ENCODE measurements at places on chromosomes 11 and 22. TPM values are rescaled to one million over a fixed set of nuclear protein-coding genes. Genes with fewer than 3 reads are reported as not detected.

DNA sequence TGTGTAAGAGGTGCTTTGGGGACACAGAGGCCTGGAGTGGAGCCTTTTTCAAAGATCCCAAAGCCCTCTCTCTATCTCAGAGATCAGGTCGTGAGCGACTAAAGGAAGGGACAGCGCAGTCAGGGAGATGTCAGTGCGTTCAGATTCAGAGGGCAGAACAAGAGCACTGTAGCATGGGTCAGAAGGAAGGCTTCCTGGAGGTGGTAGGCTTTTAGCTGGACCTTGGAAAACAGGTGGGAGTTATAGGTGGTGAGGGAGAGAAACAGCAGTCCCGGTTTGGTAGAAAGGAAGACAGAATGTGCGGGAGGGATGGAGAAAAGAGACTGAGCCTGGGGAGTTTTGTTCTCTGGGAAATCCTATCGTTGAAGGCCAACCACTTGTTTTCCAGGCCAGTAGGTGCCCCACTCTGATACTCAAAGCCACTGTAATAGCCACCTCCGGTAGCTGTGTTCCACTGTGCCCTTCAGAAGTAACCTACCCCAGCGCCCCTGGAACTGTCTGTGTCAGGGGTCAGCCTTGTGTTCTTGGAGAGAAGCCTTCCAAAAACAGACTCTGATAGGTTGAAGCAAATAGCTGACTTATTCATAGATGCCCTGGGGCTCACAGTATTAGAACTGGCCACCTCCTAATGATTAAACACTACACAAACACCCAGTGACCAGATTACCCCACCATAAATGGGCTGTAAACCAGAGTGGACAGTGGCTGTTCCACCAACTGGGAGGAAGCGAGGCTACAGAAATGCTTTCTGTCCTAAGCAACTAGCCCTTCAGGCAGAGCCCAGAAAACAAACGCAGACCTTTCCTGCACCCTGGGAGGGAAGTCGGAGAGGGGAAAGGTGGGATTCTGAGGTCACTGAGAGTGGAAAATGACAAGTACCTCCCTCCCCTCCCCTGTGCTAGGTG lies 157.7 kb downstream of the DBX1 start:
- H3K36me3 ChIP-seq, result peaks cover 14% of the 10 kb centered on the region

DNA sequence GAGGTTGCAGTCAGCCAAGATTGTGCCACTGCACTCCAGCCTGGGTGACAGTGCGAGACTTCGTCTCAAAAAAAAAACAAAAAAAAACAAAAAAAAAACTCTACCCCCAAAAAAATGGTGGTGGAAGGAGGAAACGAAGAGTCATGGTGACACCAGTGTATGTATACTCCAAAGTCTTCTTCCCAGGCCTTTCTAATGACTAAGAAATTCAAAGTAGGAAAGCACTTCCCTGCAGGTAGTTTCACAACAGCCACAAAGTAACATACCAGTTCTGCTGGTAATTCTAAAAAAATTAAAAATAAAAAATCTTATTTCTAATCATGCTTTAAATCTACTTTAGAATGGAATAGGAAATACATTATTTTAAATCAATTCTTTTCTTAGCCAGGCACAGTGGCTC lies 72.6 kb downstream of the DENND5A start:
- H3K4me3 ChIP-seq, result no peak overlapping the region
- no peak overlapping the region for H3K27ac ChIP-seq
- no peaks in the 10 kb centered on the region for H3K27me3 ChIP-seq
- H3K36me3 ChIP-seq, result peaks cover 65% of the 10 kb centered on the region
- DNase-seq, result no peak

The PICK1 gene
- 34.9 TPM for total RNA-seq

The PRAME gene
- 0.31 TPM for total RNA-seq

Data from H9 (cell line).